Thoracic aorta (tissue), 2 donors: ENCODE measurements at places on chromosomes 1 and 21. TPM values are rescaled to one million over a fixed set of nuclear protein-coding genes. Genes with fewer than 3 reads are reported as not detected.

DNA sequence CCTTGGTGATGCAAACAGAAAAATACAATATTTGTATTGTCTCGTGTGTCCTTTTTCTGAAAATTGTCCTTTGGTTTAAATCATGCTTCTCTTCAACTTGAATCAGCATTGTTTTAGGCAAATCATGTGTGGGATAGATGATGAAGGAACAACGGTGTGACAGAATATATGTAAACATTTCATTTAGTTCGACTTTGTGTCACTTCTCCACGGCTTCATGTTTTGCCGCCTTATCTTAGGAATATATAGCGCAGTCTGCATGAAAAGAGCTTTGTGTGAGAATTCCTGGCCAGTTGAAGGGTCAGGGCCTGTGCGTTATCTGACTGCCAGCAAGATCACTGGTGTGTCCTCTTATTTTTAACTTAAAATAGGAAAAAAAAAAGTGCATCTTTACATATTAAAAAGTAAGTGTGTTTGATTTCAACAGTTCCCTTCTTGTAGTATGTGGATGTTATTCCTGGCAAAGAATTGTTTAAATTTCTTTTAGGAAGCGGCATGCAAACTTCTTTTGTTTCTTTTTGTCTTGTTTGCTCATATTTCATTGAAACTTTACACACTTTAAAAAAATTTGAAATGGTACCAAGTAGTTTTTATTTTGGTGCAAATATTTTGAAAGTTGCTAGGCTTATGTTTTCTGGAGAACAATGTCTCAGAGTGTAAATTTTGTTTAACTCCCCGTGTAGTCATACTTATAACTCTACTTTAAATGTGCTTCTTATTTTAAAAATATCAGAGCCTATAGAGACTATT is 465.2 kb downstream of the USP25 start:
- DNase-seq: no peak

- no peak for DNase-seq
Observed at GRCh38 chr1:71593523-71593922, 512.7 kb upstream of the ZRANB2 start.

DNA sequence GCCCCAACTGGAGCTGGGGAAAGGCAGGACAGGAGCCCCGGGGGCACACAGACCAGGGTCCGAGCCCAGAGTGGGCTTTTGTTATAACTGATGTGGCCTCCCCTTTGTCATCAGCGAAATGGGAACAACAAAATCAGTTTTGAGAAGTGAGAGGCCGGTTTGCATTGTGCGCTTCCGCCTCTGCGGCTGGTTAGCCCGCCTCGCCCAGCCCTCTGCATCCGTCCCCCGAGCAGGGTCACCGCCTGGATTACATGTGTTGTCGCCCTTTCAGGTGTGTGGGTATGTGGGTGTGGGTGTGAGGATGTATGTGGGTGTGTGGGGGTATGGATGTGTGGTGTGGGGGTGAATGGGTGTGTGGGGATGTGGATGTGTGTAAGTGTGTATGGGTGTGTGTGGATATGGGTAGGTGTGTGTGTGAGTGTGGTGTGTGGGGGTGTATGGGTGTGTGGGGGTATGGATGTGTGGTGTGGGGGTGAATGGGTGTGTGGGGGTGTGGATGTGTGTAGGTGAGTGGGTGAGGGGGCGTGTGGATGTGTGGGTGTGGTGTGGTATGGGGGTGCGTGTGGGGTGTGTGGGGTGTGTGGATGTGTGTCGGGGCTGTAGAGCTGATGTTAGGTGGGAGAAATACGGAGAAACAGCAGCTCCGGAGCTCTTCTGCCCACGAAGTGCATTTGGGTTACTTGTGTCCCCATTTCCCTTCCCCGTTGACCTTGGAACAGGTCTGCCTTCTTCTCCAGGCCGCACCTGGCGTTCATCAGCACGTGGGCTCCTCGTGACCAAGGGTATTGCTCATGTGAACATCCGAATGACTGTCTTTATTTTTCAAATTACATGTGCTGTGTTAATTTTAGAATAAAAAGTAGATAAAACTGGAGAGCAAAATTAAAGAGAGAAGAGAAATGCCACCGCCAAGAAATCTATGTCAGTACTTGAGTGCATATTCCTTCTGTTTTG is 67.6 kb downstream of the FHAD1 start:
- no peak for DNase-seq

KRTAP21-2 gene
- total RNA-seq: not detected

ADAMTS1 gene
- 310 TPM for total RNA-seq
